ENCODE measurements at places on chromosomes 13 and 19. TPM values are rescaled to one million over a fixed set of nuclear protein-coding genes. Genes with fewer than 3 reads are reported as not detected.
A peak's percentile ranks its signal among the peaks of the same experiment; 100 is the strongest.

The FARSA gene
- total RNA-seq = 27.2 TPM

The LYPD5 gene
- total RNA-seq = 1.6 TPM

DNA sequence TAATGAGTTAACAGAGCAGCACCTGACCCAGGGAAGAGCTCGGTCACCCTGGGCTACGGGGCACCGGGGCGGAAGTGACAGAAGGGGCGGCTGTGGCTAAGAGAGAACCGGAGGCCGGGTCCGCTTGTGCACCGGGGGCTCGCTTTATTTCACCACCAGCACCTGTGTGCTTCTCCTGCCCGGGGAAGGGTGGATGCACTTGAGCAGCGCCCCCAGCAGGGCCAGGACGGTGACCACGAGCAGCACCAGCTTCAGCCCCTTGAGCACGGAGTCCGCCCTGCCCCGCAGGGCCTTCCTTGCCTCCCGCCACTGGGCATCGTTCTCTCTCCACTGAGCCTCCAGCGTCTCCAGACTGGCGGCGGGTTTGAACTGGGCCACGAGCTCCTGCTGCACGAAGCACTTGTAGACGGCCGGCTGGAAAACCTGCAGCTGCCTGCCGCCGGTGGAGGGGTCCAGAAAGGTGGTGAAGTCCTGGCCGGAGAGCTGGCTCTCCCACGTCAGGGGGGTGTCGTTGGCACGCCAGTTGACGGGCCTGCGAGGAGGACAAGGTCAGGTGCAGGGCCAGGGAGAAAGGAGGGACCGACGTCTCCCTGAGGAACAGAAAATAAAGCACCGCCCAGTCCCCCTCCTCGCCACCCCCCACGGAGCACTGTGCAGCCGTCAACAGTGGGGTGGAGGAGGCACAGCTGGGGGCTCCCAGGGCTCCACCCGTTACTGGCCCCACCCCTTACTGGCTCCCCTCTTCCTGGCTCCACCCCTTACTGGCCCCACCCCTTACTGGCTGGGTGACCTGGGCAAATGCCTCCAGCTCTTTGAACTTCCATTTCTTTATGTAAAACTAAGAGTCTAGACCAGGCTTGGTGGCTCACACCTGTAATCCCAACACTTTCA, 3.6 kb downstream of the FAM187B start:
- DNase-seq = no peak
- H3K4me1 ChIP-seq = no peaks in the 10 kb centered on the region
- H3K27ac ChIP-seq = no peak overlapping the region
- no peak overlapping the region for H3K4me3 ChIP-seq
- H3K27me3 ChIP-seq = no peaks in the 10 kb centered on the region
- H3K36me3 ChIP-seq = no peaks in the 10 kb centered on the region

DNA sequence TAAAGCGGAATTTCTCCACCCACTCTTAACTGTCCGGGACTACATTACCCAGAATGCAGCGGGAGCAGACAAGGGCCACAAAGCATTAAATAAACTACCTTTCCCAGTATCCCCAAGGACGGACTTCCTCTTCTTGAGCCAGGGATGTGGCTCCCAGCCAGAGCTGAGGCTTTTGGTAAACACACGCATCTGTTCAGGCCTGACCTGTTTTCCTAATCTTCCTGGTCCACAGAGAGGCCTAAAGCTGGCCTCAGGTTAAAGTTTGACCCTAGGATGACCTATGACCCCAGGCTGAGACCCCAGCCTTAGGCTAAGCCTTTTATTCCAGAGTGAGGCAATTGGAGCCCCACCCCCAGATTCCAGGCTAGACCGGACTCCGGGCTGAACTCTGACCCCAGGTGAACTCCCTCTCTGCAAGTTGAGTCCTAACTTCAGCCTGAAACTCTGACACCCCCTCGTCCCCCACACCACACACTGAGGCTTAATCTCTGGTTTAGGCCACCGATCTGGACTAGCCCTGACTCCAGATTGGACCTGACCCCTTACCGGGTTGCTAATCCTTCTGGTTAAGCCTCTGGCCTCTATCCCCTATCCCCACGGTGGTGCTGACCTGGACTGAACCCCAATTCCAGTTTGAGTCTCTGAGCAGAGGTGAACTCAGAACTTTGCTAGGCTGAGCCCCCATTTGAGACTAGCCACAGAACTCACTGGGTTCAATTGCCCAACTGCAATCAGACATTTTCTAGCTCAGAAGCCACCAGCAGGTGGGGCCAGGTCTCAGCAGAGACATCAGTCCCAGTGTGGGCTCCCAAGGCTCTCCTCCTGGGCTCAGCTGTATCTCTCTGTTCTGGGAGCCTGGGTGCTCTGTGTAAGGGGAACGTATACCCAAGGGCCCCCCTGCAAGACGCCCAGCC, 750 bp upstream of the GPR108 start:
- peak; percentile 92 for DNase-seq
- no peaks in the 10 kb centered on the region for H3K4me1 ChIP-seq
- H3K36me3 ChIP-seq = no peaks in the 10 kb centered on the region
- H3K27ac ChIP-seq = peak overlapping the region; percentile 47

DNA sequence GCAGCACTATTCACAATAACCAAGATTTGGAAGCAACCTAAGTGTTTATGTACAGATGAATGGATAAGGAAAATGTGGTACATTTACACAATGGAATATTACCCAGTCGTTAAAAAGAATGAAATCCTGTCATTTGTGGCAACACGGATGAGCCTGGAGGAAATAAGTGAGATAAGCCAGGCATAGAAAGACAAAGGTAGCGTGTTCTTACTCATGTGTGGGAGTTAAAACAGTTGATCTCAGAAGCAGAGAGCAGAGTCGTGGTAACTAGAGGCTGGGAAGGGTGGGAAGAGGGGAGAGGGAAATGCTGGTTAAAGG, 29.5 kb downstream of the LILRB4 start:
- no peaks in the 10 kb centered on the region for H3K4me1 ChIP-seq
- no peak for DNase-seq
- H3K4me3 ChIP-seq = no peak overlapping the region
- no peaks in the 10 kb centered on the region for H3K36me3 ChIP-seq
- H3K27ac ChIP-seq = no peak overlapping the region

Measured in aorta (tissue), 5 donors.